ENCODE measurements at places on chromosomes 7 and 10.

DNA sequence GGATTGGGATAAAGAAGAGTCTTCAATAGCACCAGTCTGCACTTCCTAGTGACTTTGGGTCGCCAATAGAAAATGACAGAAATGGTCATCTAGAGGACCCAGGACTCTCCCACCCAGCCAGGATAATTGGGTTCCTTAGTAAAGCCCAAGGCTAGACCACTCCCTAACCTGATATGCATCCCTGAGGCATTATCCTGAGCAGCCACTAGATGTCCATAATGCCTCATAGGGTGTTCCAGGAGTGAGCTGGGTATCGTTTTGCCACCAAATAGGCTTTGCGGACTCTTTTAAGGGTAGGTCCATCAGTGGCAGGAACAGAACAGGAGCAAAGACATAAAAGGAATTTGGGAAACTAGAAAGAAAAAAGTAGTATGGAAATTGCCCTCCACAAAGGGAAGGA is 4.5 kb upstream of the LRRC4 start:
- DNase-seq = no peak

- DNase-seq = no peak
These were observed 22.1 kb upstream of the LMOD2 start for GRCh38 chr7:123633553-123633952.

- DNase-seq = no peak
These were observed 75.3 kb upstream of the CC2D2B start for GRCh38 chr10:95832216-95833041.

- DNase-seq = no peak
These were observed 13.6 kb downstream of the ANXA11 start for GRCh38 chr10:80191589-80192270.

DNA sequence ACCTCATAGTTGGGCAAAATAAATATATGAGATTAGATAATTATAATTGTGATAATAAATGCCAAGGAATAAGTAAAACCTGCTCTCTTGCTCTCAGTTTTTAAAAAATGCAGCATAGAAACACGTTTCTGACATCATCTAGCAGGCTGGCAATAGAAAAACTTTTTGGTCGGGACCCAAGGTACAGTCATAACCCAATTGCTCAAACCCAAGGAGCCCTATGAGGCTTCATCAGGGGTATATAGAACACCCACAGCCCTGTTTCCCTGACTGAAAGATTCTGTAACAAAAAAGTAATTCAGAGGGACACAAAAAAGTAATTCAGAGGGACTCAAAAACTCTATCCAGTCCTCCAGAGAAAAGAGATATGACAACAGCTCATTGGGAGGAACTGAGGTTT is 3.8 kb downstream of the PDE1C start:
- no peak for DNase-seq

DNA sequence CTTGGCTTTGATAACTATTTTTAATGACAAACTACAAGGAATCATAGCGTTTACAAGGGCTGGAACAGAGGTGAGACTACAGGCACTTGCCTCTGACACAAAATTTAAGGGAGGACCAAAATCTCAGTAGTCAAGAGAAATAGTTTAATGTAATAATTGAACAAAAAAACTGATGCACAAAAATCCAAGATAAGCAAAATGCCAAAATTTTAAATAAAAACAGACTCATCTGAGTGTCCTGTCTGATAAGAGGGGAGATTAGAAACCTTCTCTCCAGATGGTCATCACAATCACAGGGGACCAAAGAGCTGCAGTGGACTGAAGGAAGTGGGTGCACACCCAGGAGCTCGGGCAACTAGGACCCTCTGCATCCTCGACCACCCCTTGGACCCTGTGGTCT is 70.5 kb downstream of the PARD3 start:
- no peak for DNase-seq

DNA sequence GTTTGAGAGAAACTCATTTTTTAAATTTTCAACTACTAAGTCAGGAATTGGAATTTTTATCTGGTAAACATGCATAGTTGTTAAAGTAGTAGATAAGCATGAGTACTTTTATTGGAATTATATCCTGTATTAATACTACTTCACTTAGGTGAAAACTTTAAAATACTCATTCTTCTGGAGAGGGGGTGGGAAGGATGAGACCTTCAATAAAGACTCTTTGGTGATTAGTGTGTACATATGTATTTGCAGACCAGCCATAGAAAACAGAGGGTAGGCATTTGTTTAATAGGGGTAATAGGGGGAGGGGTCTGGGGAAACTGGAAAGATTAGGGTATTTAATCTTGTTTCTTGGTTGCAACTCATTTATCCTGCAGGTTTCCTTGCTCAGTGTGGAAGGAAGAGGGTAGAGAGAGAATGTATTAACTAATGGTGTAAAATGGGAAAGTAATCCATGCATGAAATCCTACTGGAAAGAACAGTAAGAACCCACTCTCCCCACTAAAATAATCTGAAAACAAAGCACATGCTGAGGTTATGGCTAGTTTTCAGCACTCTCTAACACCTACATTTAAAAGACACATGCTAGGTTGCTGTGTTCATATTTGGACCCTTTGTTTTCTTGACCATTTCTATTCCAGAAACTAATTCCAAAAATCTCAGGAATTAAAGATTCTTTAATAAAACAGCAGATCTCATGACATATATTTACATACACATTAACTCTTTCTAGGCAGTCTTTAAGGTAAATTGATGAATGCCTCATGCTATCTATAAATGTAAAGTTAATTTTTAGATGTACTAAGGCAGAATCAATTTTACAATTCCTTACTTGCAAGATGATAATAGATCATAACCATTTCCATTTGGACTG is 6.2 kb upstream of the IGF2BP3 start:
- no peak for DNase-seq

GRCh38 chr10:121101561-121101960 is 250.4 kb downstream of the WDR11 start:
- DNase-seq = no peak

GRCh38 chr7:25854608-25855497 is 297.1 kb upstream of the NFE2L3 start:
- peak; percentile 90 for DNase-seq

DNA sequence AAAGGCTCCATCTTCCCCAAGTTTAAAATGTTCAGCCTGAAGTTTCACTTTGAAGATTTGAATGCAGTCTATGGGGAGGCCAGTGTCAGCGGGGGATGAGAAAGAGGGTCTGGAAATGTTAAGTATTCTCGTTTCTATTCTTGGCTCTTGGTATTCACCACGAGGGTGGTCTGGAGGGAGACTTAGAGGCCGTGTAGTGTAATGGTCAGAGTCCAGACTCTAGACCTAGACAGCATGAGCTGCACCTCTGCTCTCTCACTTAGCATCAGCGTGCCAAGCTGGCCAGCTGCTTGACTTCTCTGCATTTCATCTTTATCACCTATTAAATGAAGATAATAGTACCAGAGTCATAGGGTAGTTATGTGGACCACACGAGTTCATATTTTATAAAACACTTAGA is 57.9 kb downstream of the MKX start:
- peak; percentile 61 for DNase-seq

DNA sequence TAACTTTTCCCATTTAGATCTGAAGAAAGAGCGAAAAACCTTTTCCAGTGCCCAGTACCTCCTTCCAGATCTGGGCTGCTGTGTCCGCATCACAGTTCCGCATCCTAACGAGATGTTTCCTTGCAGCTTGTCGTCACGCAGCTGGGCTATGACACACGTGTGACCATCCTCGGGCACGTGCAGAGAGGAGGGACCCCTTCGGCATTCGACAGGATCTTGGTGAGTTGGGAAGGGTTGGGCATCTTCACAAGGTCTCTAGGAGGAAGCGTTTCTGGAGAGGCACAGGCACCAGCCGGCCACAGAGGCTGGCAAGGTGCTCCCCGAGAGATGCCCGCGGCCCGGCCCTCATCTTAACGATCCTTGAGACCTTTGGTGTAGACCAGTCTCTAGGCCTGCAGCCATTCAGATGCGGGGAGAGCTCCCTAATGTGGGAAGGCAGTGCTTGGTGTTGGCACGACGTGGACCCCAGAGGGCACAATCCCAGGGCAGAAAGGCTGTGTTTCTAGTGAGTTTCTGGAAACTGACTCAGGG is 41.3 kb downstream of the PFKP start:
- DNase-seq = no peak

GRCh38 chr7:148806187-148806586 is 77.9 kb downstream of the EZH2 start:
- DNase-seq = no peak

- peak; percentile 51 for DNase-seq
These were observed 928 bp downstream of the COMTD1 start for GRCh38 chr10:75234683-75235374.

GRCh38 chr10:99266383-99266782 is 30.7 kb upstream of the HPSE2 start:
- DNase-seq = no peak

- peak; percentile 57 for DNase-seq
These were observed 1177.4 kb downstream of the SORCS1 start for GRCh38 chr10:105986912-105987635.

DNA sequence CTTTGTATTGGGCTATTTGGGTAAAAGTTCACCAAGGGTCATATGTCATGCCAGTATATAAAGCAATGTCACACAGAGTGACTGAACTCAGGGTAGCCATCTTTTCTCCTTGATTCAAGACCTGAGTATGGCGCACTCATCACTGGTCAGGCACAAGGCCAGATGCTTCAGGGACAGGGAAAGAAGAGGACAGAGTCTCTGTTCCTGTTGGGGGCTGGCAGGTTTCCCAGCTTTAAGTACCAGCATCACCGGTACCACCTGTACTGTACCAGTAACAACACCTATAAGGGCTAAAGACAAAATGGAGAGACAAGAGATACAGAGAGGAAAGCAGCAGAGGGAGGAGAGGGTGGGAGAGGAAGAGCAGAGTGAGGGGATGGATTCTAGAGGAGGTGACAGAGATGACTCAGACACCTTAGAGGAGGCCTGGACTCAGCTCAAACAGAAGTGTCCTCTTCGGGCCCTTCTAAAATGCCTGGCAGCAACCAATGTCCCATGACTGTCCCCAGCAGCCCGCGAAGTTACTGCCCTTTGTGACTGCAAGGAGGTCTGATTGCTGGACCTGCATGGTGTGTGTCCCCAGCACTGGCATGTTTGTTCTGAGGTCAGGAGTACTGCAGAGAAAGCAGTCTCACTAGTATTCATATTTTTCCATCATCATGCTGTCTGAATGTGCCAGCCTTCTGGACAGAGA is 191.3 kb downstream of the MYOF start:
- no peak for DNase-seq

DNA sequence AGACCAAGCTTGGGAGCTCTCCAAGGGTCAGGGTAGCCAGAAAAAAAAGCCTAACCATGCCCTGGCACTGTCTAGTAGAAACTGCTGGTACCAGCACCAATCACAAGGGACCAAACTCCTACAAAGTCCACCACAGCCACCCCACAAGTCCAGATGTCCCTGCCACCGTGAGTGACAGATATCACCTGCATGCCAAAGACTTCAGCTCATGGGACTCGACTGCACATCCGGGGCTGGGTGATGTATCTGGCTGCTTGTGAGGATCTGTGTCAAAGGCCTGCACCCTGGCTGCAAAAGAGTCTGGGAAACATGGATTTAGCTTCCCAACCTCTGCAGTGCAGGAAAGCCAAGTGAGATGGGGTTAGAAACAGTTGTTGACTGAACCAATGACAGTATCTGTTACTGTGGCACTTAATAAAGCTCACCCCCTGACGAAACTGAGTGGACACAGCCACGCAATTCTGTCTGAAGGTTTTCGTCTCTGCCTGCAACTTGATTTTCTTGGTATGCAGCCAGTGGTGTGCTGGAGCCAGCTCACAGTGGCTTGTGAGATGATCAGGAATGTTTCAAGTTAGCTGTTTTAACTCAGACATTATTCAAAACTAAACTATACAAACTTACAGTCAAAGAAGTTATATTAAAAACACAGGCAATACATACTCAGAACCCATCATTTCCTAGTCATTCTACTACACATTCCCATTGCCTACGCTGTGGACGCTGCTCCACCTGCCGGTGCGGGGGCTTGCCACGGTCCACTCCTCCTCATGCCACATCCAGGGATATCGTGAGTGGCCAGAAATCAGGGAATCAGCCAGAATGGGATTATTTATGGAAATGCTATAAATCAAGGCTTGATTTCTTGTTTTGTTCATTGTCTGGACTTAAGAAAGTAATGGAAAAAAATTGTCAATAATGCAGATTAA is 9.2 kb downstream of the ZNF488 start:
- DNase-seq = peak; percentile 73

GRCh38 chr7:111333010-111333409 is 229.3 kb downstream of the IMMP2L start:
- no peak for DNase-seq

DNA sequence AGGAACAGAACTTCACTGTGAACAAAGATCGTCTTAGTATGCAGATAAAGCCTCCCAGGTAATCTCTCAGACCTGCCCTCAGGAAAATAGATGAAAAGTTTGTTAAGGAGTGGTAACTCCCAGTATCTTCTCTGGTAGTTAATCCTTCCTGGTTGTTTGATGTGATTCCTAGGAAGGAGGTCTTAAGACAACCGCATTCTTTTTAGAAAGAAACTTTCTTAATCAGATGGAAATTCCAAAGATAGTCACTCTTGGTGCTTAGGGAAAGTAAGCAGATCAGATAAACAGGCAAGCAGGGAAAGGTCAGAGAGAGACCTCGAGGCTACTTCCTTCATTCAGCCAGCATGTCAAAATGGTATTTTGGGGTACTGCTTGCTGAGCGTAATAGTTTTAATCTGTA is 30.5 kb upstream of the ARMC3 start:
- DNase-seq = no peak

DNA sequence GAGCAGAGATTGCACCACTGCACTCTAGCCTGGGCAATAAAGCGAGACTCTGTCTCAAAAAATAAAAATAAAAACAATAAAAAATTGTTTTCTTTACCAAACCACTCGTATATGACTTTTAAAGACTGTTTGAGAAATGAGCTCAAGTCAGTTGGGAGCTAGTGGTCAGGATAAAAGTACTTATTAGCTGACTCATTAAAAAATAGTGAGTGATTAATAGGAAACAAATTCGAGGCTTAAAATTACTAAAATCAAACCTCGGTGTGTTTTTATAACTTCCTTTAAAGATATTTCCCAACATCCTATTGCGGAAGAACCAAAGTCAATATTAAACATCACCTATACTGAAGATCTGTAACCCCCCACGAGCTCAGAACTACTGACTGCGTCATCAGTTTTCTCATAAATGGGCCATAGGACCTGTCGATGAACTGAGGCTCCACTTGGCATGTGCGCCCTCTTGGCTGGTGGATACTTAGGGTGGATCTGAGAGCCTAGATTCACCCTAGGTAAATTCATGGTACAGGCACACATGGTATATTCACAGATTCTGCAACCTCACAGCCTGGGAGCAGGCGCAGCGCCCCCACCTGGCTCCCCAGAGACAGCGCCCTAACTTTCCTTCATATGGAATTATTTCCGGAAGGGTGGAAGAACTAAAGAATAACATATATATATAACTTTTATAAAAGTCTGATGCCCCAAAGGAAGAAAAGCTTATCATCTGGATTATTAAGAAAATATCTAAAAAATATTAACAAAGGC is 9.2 kb downstream of the MKI67 start:
- DNase-seq = no peak

- no peak for DNase-seq
These were observed 41.2 kb upstream of the PLPP4 start for GRCh38 chr10:120415709-120416330.
